ENCODE measurements at places on chromosomes 6 and 20. TPM values are rescaled to one million over a fixed set of nuclear protein-coding genes. Genes with fewer than 3 reads are reported as not detected.

SF3B5 gene
- total RNA-seq: 208 TPM

GPANK1 gene
- 34.7 TPM for total RNA-seq

DEFB110 gene
- not detected for total RNA-seq

NOTCH4 gene
- 0.48 TPM for total RNA-seq

PXDC1 gene
- total RNA-seq: 1.1 TPM

MOCS1 gene
- 1.6 TPM for total RNA-seq

DDX43 gene
- 0.52 TPM for total RNA-seq

PRL gene
- total RNA-seq: not detected

LRRC1 gene
- 1.9 TPM for total RNA-seq

POLR3F gene
- 13.5 TPM for total RNA-seq

SLC35D3 gene
- total RNA-seq: not detected

TREM2 gene
- not detected for total RNA-seq

CDH26 gene
- total RNA-seq: 0.30 TPM

SLC44A4 gene
- 0.18 TPM for total RNA-seq

FRMD1 gene
- not detected for total RNA-seq

BLCAP gene
- total RNA-seq: 26.3 TPM

C6orf132 gene
- 0.23 TPM for total RNA-seq

DNA sequence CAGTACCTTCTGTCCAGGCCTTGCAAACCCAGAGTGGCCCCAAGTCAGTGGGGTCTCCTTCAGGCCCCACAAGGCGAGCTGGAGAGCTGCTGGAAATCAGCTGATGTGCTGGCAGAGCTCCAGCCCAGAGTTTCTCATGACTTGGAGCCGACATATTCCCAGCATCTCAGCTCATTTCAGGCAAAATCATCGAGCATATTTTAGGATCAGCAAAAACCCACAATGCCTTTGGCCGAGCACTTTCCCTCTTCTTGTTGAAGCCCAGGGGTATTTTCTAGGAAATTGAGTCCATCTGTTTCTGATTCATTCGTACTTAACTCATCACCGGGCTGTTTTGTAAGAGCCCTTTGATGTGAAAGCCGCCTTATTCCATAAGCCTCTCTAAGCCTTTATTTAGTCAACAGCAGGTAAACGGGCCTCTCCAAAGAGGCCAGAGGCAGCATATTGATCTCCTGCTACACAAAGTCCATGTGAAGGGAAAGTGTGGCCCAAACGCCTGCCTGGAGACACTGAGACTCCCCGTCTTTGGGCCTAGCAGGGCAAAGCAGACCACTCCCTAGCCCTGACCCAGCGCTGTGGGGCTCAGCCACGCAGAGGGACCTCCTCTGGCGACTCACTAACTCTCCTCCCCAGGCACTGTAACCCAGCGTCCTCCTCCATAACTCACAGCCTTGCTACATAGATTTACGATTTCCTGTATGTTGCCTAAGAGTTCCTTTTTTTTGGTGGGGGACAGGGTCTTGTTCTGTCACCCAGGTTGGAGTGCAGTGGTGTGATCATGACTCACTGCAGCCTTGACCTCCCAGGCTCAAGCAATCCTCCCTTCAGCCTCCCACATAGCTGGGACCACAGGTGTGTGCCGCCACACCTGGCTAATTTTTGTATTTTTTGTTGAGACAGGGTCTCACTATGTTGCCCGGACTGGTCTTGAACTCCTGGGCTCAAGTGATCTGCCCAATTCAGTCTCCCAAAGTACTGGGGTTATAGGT lies 12.1 kb upstream of the C20orf203 start:
- no peak for DNase-seq

DNA sequence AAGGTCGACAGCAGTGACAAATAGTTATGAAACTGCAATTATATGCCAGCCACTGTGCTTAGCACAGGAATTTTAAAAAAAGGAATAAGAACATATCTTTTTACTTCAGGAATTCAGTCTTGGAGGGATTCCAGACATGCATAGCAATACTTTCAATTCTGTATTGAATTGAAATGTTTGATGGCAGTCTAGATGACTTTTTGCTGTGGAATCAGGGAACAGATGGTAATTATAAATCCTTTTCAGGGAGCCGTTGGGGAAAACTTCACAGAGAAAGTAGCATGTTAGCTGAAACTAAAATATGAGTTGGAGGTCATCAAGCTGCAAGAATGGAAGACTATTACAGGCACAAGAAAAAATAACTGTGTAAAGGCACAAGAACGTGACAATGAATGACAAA lies 74.8 kb downstream of the IMPG1 start:
- no peak for DNase-seq

- no peak for DNase-seq
Observed at GRCh38 chr6:158536891-158537798, 22.7 kb upstream of the TMEM181 start.

GRCh38 chr6:155327326-155328073 lies 13.2 kb upstream of the TFB1M start:
- DNase-seq: peak; percentile 21

GRCh38 chr20:9852566-9852965 lies 13.7 kb upstream of the PAK5 start:
- no peak for DNase-seq

GRCh38 chr6:40247516-40248115 lies 313.4 kb upstream of the MOCS1 start:
- DNase-seq: no peak

GRCh38 chr6:6676910-6677441 lies 88.5 kb downstream of the LY86 start:
- peak; percentile 75 for DNase-seq

DNA sequence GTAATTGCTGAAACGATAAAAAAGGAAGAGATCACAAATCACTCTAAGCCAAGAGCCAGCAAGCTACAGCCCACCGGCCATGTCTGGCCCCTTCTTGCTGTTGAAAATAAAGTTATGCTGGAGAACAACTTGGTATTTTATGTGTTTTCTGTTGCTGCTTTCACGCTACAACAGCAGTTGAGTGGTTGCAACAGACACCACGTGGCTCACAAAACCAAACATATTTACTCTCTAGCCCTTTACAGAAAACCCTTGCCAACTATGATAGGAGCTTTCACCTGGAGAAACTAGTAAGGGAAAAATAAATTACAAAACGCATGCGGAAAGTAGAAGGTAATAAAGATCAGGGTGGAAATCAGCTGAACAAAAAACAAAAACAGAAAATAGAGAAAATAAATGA lies 41.1 kb upstream of the SLCO4A1 start:
- no peak for DNase-seq

GRCh38 chr6:2632368-2632767 lies 118.4 kb downstream of the MYLK4 start:
- no peak for DNase-seq

DNA sequence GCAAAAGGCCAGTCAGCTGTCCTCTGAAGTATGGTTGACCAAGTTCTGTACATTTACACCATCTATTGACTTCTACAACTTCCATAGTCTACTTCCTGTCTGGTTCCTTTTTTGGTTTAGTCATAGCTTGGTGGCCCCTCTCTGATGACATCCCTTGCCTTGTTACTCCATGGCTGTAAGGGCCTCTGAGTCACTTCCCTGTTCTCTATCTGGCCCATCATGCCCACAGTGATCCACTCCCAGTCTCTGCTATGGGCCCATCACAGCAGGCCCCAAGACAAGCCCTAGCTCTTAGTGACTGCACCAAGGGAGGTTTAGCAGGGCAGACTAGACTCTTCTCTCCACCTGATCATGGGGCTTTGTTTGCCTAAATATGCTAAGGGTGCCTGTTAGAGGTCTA lies 441.6 kb downstream of the HACE1 start:
- no peak for DNase-seq

DNA sequence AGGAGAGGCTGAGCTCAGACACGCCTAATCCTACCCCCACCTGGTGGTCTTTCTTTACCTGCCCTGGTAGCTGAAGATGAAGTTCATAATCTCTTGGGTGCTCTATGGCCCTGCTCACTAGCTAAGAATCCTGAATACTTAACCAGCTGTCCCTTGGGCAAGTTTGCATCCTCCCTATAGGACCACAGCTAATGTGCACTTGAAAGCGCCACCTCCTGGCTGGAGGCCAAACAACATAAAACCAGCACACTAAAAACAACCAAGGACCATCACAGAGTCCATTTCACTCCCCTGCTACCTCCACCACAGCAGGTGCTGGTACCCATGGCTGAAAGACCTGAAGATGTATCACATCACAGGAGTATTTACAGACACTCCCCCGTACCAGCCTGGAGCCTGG lies 155.5 kb upstream of the SLC24A3 start:
- no peak for DNase-seq

- DNase-seq: no peak
Observed at GRCh38 chr6:134683783-134684422, 266.0 kb downstream of the ALDH8A1 start.

DNA sequence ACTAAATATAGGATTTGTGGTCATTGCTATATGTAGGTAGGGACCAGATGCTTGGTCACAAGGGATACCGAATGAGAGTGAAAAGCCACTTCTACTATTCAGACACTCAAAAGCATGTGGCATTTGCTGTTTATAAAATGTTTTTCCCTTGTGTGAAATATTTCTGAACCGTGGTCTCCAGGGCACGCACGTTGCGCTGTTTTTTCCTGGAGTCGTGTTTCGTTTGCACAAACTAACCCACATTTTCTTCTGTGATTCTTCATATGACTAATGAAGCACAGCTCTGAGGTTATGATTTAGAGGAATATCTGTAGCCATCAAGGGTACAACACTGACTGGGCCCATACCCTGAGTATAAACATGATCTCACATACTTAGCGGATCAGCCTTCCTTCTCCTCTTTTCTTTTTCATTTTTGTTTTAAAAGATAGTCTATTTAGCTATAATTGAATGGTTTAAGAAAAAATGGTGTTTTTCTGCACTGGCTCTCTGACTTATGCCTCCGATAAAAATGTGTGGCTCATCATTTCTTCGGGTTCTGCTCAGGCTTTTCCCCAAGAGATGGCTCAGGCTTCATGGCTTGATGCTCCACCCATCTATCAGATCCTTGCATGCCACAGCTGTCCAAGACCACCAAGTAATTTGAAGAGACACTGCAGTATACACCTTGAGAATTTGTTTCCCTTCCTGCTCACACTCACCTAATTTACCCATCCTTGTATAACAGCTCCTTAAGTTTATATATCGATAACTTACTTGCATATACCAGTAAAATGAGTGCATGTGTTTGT lies 59.9 kb upstream of the HBS1L start:
- DNase-seq: peak; percentile 45

- DNase-seq: no peak
Observed at GRCh38 chr20:33992145-33992922, 1.4 kb upstream of the RALY start.

DNA sequence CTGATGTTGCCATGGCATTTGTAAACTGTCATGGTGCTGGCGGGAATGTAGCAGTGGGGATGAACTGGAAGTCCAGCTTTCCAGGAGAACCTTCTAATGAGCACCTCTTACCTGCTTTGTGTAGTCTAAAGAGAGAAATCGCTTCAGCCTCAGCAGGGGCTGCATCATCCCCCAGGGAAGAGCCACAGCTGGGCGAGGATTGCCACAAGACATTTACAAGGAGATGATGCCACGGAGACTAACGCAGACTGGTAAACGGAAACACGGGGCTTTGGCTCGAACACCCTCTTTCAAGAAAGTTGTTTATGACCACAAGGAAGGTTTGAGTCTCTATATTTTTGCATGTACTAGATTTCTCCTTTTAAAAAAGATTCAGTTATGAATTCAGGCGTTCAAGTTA lies 72.9 kb downstream of the CDH26 start:
- DNase-seq: no peak

- no peak for DNase-seq
Observed at GRCh38 chr20:43065299-43065698, 124.4 kb downstream of the PTPRT start.

DNA sequence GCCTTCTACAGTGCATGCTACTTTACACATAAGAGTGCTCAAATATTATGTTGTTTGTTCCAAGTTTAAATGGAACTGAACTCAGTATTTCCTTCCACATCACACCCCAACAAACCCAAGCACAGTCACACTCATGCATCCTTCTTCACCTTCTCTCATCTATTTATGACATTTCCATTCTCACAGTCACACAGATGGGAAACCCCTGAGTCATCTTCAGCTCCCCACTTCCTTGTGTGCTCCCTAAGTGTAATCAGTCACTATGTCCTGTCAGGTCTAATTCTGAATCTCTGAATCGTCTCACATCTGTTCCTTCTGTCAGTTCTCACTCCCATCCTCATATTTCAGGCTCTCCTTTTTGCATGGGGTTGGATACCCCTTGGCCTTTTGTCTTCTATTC lies 96.0 kb downstream of the RIMS1 start:
- DNase-seq: no peak

- DNase-seq: no peak
Observed at GRCh38 chr20:41213150-41213820, 75.9 kb downstream of the PLCG1 start.

GRCh38 chr6:139833592-139833991 lies 459.1 kb upstream of the CITED2 start:
- no peak for DNase-seq

DNA sequence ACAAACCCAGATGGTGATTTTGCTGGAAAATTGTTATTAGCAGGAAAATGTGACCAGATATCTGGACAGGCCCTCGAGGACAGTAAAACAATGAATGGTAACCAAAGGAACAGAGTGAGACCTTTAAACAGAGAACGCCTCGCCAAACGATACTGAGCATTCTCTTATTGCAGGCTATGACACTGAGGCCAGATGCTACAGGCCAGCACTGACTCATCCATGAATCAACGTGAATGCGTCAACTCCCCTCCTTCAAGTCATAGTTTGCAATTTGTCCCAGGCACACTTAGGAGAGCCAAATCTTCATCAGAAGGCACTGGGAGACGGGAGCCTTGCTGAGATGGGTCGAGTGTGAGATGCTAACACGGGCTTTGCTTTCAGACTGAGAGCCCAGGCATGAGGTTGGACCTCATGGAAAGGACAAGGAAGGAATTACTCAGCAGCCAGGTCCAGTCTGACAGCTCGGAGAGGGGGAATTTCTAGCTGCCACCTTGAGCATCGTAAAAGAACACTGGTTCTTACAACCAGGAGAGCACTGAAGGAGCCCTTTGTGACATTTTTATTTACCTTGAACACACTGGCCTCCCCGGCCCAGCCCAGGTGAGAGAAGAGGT lies 60.7 kb downstream of the BMP7 start:
- no peak for DNase-seq

DNA sequence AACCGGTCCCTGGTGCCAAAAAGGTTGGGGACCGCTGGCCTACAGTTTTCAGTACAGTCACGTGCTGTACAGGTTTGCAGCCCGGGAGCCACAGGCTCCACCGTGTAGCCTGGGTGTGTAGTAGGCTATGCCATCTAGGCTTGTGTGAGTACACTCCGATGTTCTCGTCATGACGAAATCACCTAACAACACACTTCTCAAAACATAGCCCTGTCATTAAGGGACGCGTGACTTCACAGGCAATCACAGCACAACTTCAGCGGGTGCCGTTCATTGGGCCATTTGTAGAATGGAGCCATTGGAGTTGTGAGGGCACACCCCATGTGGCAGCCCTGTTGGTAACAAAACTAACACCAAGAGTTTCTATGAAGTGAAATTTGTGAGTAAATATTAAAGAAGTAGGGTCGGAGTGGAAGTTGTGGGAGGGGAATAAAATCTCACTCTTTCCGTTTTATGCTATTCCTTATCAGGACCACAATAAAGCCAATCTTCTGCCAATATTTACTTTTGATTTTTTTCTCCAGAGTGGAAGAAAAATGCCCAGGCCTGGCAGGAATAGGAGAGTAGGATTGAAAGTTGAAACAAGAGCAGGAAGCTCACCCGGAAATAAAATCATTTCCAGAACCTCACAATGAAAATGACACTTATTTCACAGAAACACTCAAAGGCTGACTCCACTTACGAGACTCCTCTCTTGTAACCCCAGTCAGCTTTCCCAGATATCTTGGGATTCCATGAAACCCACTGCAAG lies 63.7 kb upstream of the PTPN1 start:
- DNase-seq: no peak
